Osteoblast (primary cell): ENCODE measurements at places on chromosomes 3 and 15. TPM values are rescaled to one million over a fixed set of nuclear protein-coding genes. Genes with fewer than 3 reads are reported as not detected.

The NMD3 gene
- total RNA-seq: 94.6 and 118 TPM in 2 replicates

The ERICH6 gene
- total RNA-seq: under 0.01 and 0.29 TPM in 2 replicates

The CLPX gene
- 39.5 and 46.7 TPM in 2 replicates for total RNA-seq

The DPPA4 gene
- total RNA-seq: not detected in 2 replicates

The FMN1 gene
- 9.0 and 11.2 TPM in 2 replicates for total RNA-seq

GRCh38 chr3:138082992-138083386 is 32.4 kb downstream of the DZIP1L start:
- no peak for DNase-seq
- H3K4me1 ChIP-seq: peaks cover 52% of the 10 kb centered on the region
- H3K27ac ChIP-seq: peak overlapping the region; percentile 88
- no peak overlapping the region for H3K4me3 ChIP-seq

GRCh38 chr3:126134219-126134975 is 46.0 kb downstream of the ALDH1L1 start:
- peaks cover 19% of the 10 kb centered on the region for H3K27me3 ChIP-seq
- no peaks in the 10 kb centered on the region for H3K36me3 ChIP-seq
- peak; percentile 94 for DNase-seq
- H3K4me1 ChIP-seq: no peaks in the 10 kb centered on the region
- H3K27ac ChIP-seq: no peak overlapping the region

GRCh38 chr3:169131690-169132464 is 531.6 kb downstream of the MECOM start:
- H3K4me1 ChIP-seq: no peaks in the 10 kb centered on the region
- DNase-seq: no peak
- peaks cover under 1% of the 10 kb centered on the region for H3K27me3 ChIP-seq
- no peak overlapping the region for H3K4me3 ChIP-seq
- H3K27ac ChIP-seq: no peak overlapping the region

GRCh38 chr15:99592145-99592791 is 26.5 kb downstream of the MEF2A start:
- DNase-seq: no peak
- H3K27ac ChIP-seq: peak overlapping the region; percentile 65
- no peaks in the 10 kb centered on the region for H3K27me3 ChIP-seq
- no peak overlapping the region for H3K4me3 ChIP-seq
- peaks cover 9% of the 10 kb centered on the region for H3K4me1 ChIP-seq
- H3K36me3 ChIP-seq: no peaks in the 10 kb centered on the region

GRCh38 chr3:23356169-23356568 is 153.0 kb downstream of the UBE2E2 start:
- H3K27me3 ChIP-seq: no peaks in the 10 kb centered on the region
- no peak overlapping the region for H3K4me3 ChIP-seq
- no peak overlapping the region for H3K27ac ChIP-seq
- no peak for DNase-seq
- no peaks in the 10 kb centered on the region for H3K36me3 ChIP-seq

DNA sequence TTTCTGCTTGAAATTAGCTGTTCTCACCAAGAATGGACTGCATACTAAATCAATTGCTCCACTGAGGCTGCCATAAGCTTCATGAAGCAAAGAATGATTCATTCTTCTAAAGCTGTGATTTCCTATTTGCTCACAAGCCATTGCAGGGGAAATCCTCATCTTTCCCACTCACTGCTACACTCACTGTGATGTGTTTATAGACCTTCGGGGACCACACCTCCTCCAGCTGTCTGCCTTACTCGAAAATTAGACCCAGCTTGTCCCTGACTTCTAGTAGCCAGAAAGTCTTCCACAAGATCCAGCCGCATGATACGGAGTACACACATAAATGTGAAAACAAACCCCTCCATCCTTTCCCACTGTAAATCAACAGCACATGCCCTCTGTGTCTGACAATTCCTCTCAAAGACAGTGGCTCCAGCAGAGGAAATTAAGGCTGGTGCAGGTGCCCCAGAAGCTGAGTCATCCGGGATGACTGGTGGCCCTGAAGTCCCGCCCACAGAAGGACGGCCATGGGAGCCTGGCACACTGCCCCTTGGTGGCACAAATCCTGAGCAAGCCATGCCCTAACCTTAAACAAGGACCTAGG is 172.0 kb downstream of the STT3B start:
- H3K36me3 ChIP-seq: no peaks in the 10 kb centered on the region
- no peak overlapping the region for H3K27ac ChIP-seq
- DNase-seq: peak; percentile 87
